MV-4-11 (cell line): ENCODE measurements at places on chromosomes 3 and 15.

DNA sequence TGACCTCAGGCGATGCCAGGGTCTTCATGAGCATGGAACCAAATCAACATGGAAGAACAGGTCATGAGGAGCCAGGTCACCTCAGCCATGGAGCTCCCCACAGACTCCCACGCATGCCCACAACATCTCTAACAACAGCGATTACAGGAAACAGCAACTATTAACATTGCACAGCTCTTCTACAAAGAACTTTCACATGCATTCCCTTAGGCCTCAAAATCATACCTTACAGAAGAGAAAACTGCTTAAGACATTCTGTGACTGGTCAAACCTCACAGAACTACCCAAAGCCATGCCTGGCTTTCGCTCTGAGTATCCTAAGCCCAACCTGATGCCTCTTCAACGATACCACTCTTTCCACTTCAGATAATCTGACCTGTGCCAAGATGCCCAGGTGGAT is 117.8 kb downstream of the OXNAD1 start:
- DNase-seq = peak; percentile 38

- DNase-seq = no peak
These were observed 229.3 kb downstream of the TAFA4 start for GRCh38 chr3:68703066-68703465.

GRCh38 chr3:133428552-133428951 is 28.7 kb downstream of the BFSP2 start:
- DNase-seq = no peak

DNA sequence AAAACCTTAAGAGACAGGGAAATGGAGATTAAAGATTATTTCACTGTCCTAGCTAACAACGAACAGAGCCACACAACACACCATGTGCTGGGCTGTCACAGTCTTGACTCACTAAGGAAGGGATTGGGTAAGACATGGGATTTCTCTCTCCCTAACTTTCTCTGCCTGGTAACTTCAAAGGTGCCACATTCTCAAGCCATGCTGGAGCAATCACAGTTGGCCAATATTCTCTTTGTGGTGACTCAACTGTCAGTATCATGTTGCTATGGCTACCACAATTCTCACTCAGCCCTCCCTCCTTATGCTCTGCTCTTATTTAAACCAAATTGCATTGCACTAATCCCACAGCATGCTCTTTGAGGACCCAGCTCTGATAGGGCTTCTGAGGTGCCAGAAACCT is 74.0 kb downstream of the OXNAD1 start:
- peak; percentile 91 for DNase-seq

GRCh38 chr3:17742880-17743657 is 638 bp upstream of the TBC1D5 start:
- DNase-seq = no peak

- DNase-seq = peak; percentile 41
These were observed 225.6 kb upstream of the ROPN1 start for GRCh38 chr3:124217542-124217941.

DNA sequence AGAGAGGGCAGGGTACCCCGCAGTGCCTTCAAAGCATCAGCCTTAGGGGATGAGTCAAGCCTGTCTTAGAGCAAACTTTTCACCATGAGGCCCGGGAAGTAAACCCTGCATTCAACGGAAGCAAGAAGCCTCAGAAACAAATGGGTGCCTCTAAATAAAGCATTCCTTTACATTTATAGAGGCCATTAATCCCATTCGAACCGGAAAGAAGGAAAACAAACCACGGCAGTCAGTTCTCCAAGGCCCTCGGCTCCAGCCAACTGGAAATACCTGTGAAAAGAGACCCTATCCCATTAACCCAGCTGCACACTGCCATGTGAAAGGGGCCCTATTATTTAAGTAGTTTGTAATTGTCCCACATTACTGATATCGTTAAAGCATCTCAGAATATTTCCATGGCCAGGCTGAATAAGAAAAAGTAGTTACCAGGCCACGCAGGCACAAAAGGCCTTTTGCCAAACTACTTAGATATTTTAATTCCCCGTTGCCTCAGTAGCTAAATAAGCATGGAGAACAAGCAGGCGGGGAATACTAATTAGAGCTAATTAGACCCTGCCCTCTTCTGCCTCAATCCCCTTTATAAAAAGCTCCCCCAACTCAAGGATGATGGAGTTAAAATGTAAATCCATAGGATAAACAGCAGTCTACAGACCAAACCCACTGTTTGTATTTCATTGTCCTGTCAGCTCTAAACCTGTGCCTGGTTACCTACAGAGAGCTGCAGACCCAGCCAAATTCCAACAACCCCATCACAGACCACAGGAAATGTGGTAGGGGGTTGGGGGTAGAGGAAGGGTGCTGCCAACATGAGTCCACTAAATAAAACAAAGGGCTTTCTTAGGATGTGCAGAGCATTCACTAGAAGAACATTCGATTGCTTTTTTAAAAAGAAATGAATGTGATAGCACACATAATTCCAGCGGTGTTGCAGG is 4.1 kb downstream of the ITGB5 start:
- no peak for DNase-seq

GRCh38 chr15:25572191-25572590 is 133.4 kb upstream of the UBE3A start:
- no peak for DNase-seq

- DNase-seq = no peak
These were observed 48.4 kb downstream of the LRIG1 start for GRCh38 chr3:66452303-66453011.

DNA sequence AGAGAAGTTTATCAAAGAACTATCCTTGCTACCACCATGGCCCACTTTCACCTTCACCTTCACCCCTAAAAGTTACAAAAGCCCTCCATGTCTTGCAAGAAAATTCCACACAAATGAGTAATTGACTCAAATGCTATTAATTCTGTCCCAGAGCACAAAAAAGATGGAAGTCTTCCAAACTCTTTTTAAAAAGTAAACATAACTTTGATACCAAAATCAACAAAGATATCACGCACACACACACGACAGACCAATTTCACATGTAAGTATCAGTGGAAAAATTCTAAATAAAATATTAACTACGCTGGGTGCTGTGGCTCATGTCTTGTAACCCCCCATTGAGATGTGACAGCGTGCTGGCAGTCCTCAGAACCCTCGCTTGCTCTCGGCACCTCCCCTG is 1.1 kb upstream of the MCCC1 start:
- DNase-seq = no peak

- no peak for DNase-seq
These were observed 747 bp downstream of the NSUN3 start for GRCh38 chr3:94063496-94064119.

GRCh38 chr15:64800476-64800875 is 25.0 kb downstream of the PIF1 start:
- no peak for DNase-seq

GRCh38 chr15:89781055-89781454 is 4.9 kb downstream of the MESP2 start:
- DNase-seq = peak; percentile 71

GRCh38 chr3:184227481-184227935 is 1.9 kb upstream of the VWA5B2 start:
- peak; percentile 9 for DNase-seq

DNA sequence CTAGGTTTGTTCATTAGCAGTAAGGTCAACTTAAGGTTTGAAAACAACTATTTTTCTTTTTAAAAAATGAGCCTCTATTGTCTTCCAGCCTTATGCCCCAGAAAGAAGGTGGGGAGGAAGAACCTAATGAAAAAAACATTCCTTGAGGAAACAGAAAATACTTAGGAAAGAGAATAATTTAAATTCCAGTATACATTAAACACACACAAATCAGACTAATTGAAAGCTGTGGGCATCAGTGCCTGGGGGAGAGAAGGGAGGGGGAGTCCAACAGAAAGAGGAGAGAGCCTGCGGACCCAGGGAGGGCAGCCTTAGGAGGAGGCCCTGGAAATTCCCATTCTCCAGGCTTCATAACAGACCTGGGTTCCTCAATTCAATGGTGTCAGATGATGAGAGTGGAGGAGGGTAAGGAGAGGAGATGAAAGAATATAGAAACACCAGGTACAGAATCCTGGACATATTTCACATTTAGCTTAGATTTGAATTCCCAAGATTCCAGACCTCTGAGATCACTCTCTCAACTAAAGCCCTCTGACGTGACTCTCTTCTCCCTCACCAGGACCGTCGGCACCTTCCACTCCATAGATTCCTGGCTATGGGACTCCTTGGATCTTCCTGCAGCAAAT is 320.5 kb upstream of the UMPS start:
- DNase-seq = no peak

DNA sequence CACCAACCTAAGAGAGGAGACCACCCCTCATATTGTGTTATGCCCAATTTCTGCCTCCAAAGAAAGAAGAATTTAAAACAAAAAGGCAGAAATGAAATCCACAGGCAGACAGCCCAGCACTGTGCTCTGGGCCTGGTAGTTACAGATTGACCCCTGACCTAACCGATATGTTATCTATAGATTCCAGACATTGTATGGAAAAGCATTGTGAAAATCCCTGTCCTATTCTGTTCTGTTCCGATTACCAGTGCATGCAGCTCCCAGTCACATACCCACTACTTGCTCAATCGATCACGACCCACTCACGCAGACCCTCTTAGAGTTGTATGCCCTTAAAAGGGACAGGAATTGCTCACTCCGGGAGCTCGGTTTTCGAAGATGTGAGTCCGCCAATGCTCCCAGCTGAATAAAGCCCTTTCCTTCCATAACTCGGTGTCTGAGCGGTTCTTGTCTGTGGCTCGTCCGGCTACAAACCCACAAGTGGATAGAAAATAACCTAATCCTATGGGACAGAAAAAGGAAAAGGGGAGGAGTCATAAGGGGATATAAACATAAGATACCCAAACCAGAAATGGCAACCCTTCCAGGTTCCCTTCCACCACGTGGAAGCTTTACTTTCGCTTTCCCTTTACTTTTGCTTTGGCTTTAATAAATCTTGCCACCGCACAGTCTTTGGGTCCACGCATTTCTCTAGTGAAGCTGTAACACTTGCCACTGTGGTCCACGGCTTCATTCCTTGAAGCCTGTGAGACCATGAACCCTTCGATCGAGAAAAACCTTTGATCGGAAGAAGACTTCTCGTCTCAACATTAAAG is 1.7 kb upstream of the CFAP91 start:
- no peak for DNase-seq

DNA sequence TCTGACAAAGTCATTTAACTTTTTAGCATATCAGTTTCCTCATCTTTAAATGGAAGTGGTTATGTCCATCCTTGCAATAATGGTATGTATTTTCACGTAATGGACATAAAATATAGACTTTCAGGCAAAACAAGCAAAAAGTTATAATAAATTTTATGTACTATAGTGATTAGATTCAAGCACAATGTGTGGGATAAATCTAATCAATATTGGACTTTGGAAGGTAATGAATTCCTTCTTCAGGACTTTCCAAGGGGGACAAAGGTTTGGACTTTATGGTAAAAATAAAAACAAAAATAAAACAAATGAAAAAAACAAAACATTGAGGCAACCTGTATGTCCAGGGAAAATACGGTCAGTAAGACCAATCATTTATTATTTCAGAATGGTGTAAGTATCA is 357.7 kb downstream of the ROBO1 start:
- no peak for DNase-seq

DNA sequence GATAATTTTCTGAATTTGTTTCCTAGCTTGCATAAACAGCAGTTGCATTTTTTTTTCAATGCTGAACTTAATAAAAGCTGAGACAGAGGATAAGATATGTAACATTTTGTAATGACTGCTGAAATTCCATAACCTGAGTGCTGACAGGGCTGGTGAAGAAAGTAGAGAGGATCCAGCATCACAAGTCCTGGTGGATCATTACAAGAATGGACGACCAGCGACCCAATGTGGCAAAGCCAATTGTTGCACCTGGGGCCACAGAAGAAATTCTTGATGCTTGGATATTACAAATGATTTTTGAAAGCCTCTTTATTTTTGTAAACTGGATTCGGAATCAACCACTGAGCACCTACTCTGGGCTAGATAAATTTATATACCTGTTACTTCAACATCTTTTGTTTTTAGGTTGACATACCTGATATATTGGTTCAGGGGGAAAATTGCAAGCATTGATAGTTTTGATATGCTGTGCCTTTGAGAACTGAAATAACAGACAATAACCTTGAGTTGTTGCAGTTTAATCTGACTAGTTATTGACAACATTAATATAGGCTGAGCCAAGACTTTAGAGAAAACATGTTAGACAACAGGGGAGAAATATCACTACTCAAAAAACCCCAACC is 3.9 kb upstream of the ACTL6A start:
- DNase-seq = peak; percentile 46

GRCh38 chr15:56965231-56966013 is 47.0 kb downstream of the TCF12 start:
- DNase-seq = no peak

DNA sequence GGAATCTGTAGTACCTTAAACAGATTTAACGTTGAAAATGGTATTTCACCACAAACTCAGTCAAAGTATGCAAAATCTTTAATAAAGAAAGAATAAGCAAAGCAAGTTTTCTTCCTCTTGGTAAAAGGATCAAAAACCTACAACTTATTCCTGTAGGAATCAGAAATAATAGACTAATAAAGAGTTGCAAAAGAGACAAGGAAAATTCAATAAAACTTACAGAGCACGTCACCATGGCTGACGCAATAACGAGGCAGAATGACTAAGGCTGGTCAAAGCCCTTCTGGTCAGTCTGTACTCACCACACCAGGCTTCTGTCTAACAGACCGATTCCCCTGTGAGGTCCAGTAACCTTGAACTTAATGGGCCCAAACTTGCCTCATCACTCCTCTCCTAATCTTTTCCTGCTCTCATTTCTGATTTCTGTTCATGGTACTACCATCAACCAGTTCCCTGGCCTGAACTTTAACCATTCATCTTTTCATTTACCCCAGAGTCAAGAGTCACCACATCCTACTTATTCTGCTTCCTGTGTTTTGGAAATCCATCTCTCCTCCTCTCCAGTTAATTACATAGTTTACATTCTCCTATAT is 5.0 kb downstream of the MASP1 start:
- peak; percentile 72 for DNase-seq

DNA sequence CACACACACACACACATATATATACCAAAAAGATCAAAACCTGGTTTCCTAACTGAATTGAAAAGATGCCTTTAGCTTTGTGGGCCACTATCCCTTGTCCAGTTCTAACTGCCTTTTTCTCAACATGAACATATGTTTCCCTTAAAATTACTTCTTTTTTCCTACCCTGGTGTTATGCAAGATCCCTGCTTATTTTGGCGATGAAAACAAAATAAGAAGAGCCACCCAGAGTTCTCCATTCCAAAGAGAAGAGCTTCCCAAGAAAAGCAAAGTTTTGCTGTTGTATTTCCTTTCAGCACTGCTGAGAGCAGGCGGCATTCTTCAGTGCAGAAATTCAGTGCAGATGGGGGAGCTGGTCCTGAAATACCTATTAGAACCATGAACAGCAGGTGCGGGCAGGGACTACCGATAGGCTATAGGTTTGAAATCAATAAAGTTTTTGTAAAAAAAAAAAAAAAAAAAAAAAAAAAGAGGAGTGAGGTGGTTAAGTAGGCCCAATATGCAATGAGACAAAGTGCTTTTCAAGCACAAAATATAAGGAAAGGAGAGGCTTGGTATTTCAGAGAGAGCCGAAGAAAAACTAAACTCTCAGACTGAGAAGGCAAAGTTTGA is 238.0 kb downstream of the FOXP1 start:
- no peak for DNase-seq

GRCh38 chr3:42589382-42590109 is 1.1 kb upstream of the SS18L2 start:
- no peak for DNase-seq

GRCh38 chr3:176584413-176585176 is 612.7 kb downstream of the TBL1XR1 start:
- DNase-seq = no peak
